CD4-positive, alpha-beta T cell treated with Interleukin-4 for 1 hour (primary cell): ENCODE measurements at places on chromosomes 2 and 18.

DNA sequence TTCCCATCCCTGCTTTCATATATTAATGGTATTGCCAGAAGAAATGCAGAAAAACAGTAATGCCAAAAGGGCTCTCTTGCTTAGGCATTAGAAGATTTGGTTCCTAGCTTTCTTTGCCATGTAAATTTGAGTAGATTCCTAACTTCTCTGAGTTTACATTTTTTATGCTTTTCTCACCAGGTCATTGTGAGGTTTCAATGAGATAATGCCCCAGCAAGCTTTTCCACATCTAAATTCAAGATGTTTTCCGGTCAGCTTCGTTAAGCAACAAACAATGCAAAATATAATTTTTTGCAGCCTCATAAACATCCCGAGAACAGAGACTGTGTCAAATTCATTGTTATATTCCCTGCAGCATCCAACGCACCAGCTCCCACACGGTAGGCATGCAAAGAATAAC lies 44.9 kb downstream of the NCKAP5 start:
- DNase-seq, result no peak

DNA sequence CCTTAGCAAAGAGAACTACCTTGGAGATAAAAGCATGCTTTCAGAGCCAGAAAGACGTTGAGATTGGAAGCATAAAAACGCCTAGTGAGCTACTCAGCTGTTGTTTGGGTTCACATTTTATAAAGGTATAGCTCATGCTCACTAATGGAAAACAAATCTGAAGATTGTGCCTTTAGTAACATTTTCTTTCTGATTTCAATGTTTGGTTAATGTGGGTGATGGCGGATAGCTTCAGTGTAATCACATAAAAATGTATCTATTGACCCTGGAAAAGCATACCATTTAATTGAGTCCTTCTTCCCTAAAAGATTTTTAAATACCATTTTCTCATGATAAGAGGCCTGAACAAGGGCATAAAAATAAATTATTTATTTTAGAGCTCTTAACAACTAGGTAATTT lies 73.4 kb downstream of the DTNA start:
- no peak for DNase-seq

DNA sequence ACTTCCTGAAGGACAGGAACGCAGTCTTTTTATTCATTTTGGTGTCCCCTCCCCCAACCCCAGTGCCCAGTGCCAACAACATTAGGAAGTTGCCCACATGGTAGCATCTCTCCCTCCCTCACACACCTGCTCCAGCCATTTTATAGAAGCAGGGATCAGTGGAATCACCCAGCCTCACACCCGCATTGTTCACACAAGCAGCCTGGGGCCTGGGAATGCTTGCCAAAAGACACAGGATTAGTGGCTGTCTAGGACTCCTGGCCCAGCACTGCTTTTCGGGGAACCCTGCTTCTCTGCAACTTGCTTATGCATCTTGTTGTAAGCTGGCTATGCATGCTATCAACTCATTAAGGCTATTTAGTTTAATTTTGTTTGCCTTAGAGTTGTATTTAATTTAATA lies 17.9 kb downstream of the TMEM37 start:
- DNase-seq, result no peak

GRCh38 chr2:14336759-14337382 lies 295.6 kb upstream of the LRATD1 start:
- DNase-seq, result no peak

DNA sequence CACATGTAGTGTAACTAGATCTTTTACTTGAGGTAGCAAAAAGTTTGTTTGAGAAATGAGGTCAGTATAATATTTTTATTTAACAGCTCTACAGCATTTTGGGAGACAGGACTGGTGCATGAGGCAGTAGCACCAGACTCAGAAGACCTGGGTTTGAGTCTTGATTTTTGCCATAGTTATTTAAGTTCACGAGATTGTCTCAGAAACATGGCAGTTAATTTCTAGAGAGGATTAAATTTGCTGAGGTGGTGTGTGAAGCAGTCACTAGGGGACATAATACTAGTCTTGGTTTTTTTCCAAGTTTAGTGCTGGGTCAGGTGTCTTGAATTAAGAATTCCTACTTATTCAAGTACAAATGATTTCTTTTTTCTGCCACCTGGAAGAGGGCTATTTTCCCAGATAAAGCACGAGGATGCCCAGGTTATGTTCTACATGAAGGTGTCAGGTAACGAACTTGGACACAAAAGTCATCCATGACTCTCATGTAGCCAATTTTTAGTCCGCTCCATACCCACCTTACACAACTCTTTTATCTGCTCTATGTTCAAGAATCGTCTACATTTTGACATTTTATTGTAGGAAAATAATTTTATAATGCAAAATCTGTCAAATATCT lies 1.4 kb downstream of the MARCHF7 start:
- peak; percentile 20 for DNase-seq

DNA sequence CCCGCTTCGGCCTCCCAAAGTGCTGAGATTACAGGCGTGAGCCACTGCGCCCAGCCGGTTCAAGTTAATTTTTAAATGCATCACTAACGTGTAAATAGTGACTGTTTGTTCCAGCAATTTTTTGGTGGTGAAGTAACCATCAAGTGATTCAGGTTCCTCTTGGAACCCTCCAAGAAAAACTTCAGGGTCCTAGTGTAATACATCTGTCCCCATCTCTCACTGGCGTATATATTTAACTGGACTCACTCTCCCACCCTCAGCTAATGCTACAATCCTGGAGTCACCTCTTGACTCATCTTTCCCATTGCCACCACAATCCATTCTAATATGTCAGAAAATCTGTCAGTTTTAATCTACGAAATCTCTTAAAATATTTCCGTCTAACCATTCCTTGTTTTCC lies 10.3 kb downstream of the SULT1C4 start:
- DNase-seq, result no peak
